Activated naive CD8-positive, alpha-beta T cell treated with anti-CD3 and anti-CD28 coated beads, Interleukin-2, amount 50 U/mL, for 24 hours (primary cell): ENCODE measurements at places on chromosomes 11 and 22.

- peak; percentile 4 for DNase-seq
These were observed 253.7 kb upstream of the CHORDC1 start for GRCh38 chr11:90476442-90477007.

GRCh38 chr11:130599073-130599654, 150.7 kb downstream of the ADAMTS15 start:
- no peak for DNase-seq

- no peak for DNase-seq
These were observed 121.5 kb upstream of the RCN1 start for GRCh38 chr11:31969359-31969702.

DNA sequence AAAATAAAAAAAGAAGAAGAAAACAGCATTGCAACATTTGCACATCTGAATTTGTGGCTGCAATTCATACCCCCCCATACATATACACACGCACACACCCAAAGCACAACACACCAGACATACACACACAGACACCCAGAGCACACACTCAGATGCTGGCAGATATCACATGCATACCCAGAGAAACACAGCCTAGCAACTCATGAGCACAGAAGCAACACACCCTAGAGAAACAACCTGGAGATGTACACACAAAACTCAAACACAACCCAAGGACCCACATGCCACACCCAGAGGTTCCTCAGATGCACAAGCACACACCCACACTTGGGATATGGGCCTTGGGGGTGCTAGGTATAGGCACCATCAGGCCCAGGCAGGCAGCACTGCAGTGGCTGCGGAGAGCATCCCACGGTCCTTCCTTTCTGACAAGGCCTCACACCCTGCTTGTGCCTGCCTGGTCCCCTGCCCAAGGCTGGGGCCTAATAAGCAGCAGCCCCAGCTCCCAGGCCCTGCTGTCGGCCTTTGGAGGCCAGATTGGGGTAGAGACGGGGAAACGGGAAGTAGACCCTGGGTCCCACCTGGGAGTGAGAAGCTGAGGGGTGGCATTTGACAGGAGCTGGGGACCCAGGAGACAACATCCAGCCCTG, 3.1 kb downstream of the CST6 start:
- DNase-seq = no peak

GRCh38 chr22:30826670-30827355, 132.1 kb downstream of the OSBP2 start:
- peak; percentile 13 for DNase-seq

DNA sequence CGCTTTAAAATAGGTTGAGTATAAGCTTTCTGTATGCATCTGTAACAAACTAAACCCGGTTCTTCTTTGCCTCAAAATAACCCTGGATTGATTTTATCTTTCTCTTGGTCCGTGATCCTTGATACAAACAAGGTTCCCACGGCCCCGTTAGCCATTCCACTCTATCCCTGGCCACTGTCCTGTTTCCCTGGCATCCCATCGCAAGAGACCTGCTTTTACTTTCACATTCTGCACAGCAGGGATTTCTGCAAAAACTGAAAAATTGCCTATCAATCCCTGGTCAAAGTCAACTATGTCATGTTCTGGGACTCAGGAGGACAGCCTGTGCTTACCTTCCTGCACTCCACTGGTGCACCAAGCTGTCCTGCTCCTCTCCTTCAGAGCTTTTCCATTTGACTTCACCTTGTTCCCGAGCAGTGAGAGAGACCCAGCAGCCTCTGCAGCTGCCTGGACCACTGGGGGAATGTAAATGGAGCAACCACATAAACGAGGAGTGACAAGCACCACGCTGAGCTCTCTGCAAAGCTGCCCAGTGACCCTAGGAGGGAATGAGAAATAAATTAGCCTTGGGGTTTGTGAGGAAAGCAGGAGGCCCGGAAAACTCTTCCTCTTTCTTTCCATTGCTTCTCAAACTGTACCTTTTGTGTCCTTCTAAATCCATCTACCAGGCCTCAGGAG, 175.9 kb downstream of the NTM start:
- DNase-seq = no peak

DNA sequence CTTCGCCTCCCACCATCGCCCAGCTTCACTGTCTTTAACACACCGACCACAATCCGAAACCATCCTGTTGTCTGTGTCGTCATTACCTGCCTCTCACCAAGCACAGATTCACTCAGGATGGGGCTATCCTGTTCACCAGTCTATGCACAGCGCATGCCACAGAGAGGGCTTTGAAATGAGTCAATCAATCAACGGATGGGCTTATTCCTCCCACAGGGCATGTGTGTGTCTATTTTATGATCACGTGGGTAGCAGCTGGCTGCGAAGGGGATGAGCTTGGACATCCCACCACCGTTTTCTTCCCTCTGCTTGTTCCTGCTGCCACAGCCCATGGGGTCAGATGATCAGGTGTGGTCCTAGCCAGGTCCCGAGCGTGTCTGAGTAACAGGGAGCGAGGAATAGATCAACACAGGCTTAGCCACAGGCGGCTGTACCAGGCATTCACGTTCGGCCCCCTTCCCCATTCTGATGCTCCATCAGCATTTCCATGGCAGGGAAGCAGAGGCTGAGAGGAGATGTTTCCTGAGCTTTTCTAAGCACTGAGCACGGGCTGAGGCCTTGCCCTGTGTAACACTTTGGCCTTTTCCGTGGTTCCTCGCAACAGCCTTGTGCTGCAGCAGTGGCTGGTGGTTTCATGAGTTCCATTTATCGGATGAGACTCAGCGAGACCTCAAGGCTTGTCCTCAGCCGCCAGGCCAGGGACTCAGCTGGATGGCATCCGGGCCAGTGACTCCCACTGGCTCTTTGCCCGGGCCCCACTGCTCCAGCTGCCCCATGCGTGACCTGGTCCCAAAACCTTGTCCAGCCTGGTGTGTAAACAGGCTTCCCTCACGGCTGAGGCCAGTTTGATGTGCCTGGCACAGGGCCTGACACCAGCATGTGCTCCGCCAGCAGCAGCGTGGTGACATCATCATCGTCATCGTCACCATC, 48.1 kb upstream of the FGF3 start:
- no peak for DNase-seq

DNA sequence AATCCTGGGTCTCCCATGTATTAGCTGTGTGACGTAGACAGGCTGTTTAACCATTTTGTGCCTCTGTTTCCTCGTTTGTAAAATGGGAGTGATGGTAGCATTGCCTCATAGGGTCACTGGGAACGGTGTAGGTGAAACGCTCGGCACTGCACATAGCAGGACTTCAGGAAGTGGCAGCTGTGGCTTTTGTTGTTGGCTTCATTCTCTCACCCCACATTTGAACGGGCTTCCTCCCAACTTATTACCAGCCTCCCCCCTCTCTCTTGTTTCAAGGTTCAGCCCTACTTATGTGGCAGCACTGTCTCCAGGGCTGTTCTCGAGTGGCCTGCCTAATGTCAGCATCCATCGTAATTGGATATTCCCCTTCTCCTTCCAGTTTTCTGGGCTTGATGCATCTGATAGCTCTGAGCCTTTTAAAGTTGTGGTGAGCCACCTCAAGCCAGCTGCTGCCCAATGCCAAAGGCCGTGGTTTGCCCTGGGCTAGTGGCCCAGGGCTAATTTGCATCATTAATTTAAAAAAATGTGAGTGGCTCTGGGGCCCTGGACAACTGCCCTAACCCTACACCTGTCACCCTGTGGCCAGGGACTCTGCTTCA, 217.8 kb upstream of the TBCEL start:
- no peak for DNase-seq

DNA sequence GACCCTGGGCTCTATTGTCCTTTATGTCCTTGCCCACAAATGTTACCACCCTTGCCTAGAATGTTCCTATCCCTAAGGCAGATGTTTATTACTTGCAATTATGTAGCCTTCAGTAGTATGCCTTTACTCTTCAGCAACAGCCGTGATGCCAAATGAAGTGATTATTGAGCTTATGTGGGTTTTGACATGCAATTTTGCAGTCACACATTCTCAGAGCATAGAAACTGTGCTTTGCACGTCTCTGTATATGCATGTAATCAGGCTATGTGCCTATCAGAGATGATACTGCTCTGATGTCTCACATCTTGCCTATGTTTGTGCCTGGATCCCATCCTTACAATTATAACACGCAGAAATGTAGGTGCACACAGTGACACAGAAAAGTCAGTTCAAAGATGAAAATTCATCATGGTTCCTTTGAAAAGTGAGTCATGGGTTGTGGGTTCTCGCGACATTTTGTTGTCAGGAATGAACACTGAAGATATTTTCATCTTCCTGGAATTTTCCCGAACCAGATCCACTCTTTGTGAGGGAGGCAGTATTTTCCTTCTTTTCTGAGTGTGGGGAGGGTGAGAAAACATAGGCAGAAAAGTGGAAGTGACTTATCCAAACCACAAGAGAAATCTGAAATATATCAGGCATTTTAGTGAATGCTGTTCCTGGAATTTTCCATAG, 81.1 kb downstream of the BMAL1 start:
- DNase-seq = no peak

GRCh38 chr11:60939855-60940254, 12.1 kb downstream of the SLC15A3 start:
- DNase-seq = no peak

GRCh38 chr11:60265373-60266214, 14.9 kb upstream of the MS4A4A start:
- peak; percentile 28 for DNase-seq

- no peak for DNase-seq
These were observed 11.9 kb upstream of the PPP6R3 start for GRCh38 chr11:68448604-68449011.

GRCh38 chr11:65663639-65664200, 1.0 kb upstream of the RELA start:
- DNase-seq = peak; percentile 63

DNA sequence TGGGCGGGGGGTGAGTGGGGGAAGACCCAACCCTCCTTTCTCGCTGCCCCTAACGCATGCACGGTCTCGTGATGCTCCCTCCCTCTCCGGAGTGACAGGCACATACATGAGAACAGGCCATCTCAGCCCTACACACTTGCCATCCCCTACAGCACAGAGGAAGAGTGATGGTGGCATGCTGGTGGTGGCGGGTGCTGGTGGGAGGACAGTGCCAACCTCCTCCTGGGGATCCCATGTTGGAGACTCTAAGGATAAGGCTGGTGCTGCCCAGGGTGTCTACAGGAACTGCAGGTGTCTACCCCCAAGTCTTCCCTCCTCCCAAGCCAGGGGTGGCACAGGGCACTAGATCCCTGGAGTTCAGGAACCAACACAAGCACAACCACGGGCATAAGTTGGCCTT, 6.7 kb upstream of the NLRX1 start:
- DNase-seq = no peak

DNA sequence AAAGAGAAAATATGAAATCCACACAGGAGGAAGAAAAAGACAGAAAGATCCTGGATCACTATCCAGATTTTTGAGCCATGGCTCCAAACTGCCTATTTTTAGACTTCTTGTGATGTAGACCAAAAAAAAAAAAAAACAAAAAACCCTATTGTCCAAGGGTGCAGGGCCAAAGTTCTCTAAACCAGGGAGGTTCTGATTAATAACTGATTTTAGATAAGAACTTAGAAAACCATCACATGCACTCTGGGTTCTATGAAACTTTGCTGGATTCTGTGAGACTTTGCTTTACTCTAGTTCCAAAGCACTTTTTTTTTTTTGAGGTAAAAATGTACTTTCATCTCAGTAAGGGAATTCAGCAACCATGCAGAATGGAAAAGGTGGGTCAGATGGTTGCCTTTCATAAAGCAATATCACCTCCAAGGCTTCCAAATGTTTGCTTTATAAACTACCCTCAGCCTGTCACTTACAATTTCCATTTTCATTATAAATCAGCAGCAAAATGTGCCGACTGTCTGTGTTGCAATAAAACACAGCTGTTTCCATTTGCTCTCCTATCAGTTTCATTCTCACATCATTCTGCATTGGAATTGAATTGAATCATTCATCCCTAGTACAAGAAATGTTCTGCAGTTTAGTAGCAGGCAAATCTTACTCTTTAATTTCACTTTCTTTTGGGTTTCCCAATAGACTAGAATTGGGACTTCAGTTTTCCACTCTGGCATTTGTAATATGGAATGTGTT, 1584.3 kb upstream of the RAG2 start:
- DNase-seq = no peak

- no peak for DNase-seq
These were observed 26.3 kb downstream of the SLC1A2 start for GRCh38 chr11:35393098-35393497.

GRCh38 chr11:75513250-75513649, 12.5 kb downstream of the GDPD5 start:
- DNase-seq = no peak

GRCh38 chr11:75541193-75542087, 15.7 kb upstream of the GDPD5 start:
- DNase-seq = no peak

- DNase-seq = no peak
These were observed 41.4 kb upstream of the PCF11 start for GRCh38 chr11:83115551-83115950.

DNA sequence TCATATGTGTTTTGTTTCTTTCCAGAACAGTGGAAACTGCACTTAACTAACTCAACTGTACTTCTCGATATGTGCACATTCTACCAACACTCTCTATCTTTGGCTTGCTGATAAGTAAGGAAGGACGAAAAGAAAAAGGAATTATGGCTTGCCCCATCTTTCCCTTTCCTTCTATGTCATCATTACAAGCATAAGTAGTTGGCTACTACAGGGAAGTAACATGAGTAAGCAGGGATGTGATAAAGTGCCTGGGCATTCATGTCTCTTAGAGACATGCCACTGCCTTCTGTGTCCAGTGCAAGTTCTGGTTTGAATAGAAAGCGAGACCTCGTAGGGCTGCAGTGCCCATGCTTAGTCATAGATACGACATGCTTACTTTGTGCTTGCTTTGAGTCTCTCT, 342.5 kb downstream of the ETS1 start:
- no peak for DNase-seq

DNA sequence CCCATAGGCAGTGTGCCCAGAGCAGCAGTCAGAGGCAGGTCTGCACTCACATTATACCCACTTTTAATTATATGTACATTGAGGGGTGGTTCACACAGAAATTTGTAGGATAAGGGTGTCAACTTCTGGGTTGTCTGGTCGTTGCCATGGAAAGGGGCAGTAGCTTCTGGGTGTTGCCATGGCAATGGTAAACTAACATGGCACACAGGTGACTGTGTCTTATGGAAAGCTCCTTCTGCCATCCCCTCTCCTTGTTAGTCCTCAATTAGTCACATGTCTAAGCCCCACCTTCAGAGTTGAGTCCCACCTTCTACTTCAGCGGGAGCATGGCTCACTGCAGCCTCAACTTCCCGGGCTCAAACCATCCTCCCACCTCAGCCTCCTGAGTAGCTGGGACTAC, 56.3 kb upstream of the ATXN10 start:
- no peak for DNase-seq

DNA sequence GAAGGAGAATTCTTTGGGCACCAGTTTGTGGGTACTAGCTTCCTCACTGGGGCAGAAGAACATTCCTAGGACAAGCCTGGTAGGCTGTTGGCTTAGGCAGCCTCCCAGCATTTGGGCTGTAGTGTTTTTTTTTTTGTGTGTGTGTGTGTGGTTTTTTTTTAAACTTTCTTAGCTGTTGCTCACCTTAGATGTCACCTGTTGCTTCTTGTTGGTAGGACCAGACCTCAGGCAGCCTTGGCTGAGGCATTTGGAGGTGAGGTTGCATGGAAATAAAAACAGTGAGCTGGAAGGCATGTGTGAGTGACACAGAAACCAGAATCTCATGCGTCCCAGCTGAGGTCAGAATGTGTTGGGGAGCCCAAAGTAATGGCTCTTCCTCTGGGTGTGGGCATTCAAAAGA, 21.3 kb downstream of the AMPD3 start:
- DNase-seq = no peak

- DNase-seq = peak; percentile 65
These were observed 921 bp downstream of the C1QTNF5 start for GRCh38 chr11:119339589-119340334.
